NCI-H69 (cell line): ENCODE measurements at places on chromosomes 12 and 14.

GRCh38 chr14:70803321-70804310, 5.7 kb downstream of the MAP3K9 start:
- no peak for DNase-seq

DNA sequence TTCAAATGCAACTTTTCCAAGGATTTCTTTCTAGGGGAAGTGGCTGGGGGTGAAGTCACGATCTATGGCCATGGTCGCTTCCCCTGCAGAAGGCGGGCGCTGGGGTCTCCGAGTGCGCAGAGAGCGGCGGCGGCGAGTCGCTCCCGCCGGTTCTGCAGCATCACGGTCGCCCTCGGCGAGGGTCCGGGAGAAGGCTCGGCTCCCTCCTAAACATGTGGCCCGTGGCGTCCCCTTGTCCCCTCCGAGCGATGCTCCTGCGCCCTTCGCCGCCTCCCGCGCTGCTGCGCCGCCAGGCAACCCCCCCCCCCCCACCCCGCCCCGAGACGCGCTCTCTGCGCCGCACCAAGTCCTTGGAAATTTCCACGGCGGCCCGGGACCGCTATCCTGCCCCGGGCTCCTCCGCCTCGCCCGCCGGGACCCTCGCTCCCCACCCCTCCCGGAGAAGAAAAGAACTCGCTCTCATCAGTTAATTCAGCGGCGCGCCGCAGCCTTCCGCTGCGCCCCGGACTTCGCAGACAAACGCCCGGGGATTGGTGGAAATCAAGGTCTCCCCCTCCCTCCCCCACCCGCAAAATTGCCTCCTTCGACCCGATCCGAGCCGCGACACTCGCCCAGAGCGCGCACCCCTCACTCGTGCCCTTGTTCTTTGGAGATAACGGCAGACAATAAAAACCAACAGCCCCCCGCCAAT, at the start of gene ST8SIA1:
TSS of gene ST8SIA1 (minus strand) at position 298 of the 691 bp plus-strand sequence. CDS start 475 bp downstream, outside the sequence.
- DNase-seq = peak; percentile 66

DNA sequence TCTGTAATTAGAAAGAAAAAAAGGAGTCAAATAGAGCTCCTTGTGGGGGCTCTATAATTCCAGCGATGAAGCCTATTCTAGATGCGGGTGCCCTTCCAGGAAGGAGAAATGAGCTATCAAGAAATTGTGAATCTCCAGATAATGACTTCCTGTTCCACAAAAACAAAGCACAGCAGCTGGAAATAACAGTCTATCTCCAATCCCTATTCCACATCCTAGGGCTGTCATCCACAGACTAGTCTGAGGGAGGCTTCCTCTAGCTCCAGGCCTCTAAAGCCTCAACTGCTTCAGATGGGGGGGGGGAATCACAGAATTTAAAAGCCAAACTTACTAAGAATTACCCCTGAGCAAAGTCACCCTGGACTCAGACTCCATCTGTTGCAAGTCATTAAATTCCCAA, 77.4 kb upstream of the GTF2A1 start:
- peak; percentile 83 for DNase-seq

GRCh38 chr12:115149279-115149678, 465.3 kb upstream of the TBX3 start:
- DNase-seq = no peak

DNA sequence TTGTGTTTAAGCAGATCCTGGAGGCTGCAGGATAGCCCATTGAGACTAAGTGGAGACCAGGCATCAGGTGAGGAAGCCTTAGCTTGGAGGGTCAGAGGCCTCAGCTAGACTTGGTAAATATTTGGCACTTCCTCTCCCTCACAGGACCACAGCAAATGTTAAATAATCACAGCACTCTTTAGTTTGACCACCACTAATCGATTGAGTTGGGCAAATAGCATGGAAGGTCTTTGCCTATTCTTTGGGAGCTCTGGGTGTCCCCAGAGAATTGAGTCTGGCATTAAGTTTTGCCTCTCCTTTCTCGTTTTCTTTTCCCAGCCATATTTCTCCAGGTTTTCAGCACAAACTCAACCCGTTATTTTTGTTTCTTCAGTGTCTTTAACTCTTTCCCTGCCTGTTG, 61.4 kb downstream of the ETV6 start:
- no peak for DNase-seq

DNA sequence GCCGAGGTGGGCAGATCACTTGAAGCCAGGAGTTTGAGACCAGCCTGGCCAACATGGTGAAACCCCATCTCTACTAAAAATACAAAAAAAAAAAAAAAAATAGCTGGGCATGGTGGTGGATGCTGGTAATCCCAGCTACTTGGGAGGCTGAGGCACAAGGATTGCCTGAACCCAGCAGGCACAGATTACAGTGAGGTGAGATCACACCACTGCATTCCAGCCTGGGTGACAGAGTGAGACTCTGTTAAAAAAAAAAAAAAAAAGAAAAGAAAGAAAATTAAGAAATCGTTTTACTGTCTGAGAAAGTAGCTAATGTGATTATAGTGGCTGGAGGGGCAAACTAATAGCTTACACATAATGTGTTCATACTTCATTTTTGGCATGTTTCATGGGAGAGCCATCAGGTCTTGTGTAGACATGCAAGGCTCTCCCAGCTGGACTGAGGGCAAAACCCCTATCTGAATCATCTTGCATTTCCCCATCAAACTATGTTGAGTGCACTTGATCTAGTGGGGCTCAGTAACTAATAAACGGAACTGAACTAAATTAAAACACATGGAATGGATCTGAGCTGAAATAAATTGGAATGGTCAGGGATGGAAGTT, 16.2 kb downstream of the KIF21A start:
- DNase-seq = no peak

GRCh38 chr12:75444429-75445136, 36.0 kb upstream of the GLIPR1 start:
- DNase-seq = no peak

- peak; percentile 87 for DNase-seq
Observed at GRCh38 chr12:54306925-54307741, 6.3 kb upstream of the NFE2 start.

DNA sequence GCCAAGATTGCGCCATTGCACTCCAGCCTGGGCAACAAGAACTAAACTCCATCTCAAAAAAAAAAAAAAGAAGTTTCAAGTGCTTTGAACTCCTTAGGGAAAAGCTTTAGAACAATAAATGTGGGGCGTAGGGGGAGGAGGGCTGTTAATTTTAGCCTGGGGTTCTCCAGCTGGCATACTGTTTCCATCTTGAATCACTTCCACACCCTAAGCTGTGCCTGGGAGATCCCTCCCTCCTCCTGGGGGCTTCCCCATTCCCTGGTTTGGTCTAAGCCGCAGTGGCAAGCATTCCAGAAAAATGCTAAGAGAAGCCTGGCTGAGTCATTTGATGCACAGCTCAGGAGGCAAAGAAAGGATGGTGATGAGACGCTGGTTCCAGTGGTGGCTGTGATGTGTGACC, 2.3 kb upstream of the ZNF384 start:
- DNase-seq = no peak

GRCh38 chr14:57066887-57067513, 201.7 kb downstream of the EXOC5 start:
- peak; percentile 91 for DNase-seq

DNA sequence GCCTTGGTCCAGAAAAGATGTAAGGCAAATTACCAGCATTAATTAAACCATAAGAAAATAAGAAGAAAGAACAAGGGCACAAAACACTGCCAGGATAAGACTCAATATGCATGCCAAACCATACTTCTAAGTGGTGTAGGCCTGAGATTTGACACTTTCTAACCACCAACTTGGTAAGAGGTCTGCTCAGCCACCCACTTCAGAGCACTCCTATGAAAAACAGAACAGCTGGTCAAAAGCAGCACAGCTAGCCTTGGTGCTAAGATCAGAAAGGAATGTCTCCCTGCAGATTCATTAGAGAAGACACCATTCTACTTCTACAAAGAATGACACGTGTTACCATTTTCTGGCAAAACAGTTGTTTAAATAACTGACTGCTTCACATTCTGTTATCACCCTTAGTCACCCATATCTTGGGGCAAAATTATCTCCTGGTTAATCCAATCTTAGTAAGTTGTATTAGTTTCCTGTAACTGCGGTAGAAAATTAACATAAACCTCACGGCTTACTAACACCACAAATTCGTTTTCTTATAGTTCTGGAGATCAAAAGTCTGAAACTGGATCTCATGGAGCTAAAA, 13.2 kb downstream of the RPS6KA5 start:
- no peak for DNase-seq

DNA sequence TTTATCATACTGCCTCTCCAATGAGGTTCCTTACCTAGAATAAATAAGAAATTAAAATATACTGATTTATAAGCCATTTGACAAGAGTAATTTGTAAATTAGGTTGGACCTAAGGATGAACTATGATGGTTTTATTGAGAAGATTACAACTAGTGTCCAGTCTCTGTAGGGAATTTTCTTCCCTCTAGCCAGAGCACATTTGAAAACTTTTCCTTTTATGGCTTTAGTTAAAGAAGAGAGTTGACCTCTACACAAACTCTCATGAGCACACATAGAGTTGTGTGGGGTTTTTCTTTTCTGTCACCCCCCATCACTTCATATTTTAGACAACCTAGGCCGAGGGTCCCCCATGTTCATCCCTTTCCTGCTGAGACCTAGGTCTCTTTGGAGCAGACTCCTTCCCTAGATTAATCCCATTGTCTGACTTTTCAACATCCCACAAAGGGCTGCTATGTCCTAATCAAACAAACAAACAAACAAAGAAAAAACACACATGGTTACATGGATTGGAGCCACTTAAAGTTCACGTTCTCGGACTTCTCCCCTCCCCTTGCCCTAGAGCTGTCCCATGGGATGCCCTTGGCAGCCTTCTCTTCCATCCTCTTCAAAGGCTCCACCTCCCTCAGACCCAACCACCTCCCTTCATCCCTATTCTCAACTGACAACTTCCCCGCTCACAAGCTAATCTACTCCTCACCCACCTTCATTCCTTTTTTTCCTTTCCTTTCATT, 40.7 kb downstream of the GPR135 start:
- peak; percentile 44 for DNase-seq

GRCh38 chr12:115811929-115812328, 465.6 kb downstream of the MED13L start:
- no peak for DNase-seq

DNA sequence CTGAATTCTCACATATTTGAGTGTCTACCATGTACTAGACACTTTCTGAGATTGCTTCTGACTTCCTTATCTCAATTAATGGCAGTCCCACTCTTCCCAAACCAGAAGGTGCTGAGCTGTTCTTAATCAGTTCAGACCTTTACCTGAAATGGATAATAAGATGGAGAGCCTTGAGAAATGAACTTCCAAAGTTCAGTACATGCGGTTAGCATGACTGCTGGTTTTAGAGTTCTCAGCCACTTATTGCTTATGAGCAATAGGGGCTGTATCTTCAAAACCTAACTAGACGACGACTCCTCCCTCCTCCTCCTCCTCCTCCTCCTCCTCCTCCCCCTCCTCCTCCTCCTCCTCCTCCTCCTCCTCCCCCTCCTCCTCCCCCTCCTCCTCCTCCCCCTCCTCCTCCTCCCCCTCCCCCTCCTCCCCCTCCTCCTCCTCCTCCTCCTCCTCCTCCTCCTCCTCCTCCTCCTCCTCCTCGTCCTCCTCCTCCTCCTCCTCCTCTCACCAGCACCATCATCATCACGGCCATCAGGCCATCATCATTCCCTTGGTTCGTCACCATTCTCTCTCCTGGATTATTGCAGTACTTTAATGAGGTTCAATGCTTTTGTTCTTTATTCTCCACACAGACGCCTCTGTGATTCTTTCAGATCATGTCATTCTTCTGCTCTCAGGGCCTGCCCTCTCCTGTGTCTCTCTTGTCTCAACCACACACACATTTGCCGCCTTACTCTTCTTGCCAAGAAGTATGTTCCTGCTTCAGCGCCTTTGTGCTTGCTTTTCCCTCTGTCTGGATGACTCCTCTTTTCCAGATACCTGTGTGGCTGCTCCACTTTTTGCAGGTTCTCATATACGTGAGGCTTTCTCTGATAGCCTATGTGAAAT, 2.7 kb downstream of the PCNX1 start:
- DNase-seq = peak; percentile 15

DNA sequence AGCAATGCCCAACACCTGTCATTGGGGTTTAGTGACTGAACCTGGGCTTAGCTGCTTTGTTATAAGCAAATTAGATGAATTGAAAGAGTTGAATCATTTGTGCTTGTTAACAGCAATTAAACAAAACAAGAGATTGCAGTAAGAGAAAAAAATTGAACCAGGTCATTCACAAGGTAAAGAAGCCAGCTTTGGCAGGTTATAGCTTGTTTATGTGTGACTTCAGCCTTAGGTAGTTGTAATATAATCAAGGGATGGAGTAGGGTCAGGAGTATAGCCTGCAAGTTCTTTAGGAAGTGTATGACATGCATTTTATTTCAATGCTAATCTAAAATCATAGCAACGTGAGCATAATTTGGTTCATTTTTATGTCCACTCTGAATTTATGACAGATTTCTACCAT, 63.4 kb upstream of the PLEKHG3 start:
- no peak for DNase-seq

DNA sequence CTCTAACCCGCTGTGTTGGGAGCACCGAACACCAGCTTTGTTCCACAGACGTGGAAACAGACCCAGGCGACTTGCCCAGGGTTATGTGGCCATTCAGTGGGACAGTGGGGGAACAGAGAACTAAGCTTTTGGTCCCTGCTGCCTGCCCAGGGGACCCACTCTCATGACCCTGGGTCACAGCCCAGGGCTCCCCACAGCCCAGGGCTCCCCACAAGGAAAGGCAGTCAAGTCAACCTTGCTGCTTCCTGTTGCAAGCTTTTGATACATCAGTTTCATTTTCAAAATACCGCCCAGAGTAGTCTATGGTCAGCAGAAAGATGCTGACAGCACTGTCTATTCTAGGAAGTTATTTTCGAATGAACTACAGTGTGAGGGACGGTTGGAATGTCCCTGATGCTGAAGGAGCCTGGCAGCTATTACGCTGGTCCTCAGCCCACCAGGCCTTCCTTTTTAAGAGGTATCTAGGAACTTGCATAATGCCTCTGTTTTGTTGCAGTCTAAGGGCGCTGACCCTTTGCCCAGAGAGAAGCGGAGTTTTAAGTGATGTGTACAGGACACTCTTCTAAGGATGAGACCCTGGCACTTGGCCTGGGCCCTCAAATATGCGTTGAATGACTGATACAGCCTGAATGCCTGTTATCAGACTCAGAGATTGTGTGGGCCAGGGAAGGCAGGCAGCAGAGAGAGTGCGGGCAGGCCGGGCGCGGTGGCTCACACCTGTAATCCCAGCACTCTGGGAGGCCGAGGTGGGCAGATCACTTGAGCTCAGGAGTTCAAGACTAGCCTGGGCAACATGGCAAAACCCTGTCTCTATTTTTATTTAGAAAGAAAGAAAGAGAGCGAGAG, 12.6 kb upstream of the TTC7B start:
- DNase-seq = no peak

GRCh38 chr12:47820631-47821345, 1.1 kb upstream of the HDAC7 start:
- DNase-seq = peak; percentile 31

GRCh38 chr12:72273851-72274351, 1.7 kb downstream of the TRHDE start:
- DNase-seq = peak; percentile 53

DNA sequence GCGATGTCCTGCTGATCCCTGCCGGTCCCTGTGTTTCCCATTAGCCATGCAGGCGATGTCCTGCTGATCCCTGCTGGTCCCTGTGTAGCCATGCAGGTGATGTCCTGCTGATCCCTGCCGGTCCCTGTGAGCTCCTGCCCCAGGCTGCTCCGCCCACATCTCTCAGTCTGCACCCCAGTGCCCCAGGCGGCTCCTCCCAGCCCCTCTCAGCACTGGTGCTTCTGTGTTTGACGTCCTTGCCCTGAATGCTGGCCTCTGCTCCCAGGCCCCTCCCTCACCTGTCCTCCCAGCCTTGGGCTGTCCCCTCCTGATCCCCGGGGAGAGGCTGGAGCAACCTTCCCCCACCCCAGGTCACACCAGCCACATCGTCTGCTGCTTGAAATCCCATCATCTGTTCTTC, 41.4 kb upstream of the TEX22 start:
- peak; percentile 38 for DNase-seq
